Activated CD4-positive, alpha-beta memory T cell treated with anti-CD3 and anti-CD28 coated beads, Interleukin-2, amount 10 ng/mL, durations not matched to agents 7 days and 5 days (primary cell): ENCODE measurements at places on chromosomes 7 and 10.
A peak's percentile ranks its signal among the peaks of the same experiment; 100 is the strongest.

GRCh38 chr7:27134392-27134791, 3.8 kb upstream of the HOXA4 start:
- no peak overlapping the region for H3K27ac ChIP-seq
- H3K4me1 ChIP-seq = peaks cover 20% of the 10 kb centered on the region
- peaks cover 60% of the 10 kb centered on the region for H3K27me3 ChIP-seq
- DNase-seq = no peak

- H3K4me3 ChIP-seq = no peak overlapping the region
- H3K4me1 ChIP-seq = no peaks in the 10 kb centered on the region
- H3K27ac ChIP-seq = no peak overlapping the region
- peaks cover 7% of the 10 kb centered on the region for H3K27me3 ChIP-seq
- no peak for DNase-seq
- H3K36me3 ChIP-seq = no peaks in the 10 kb centered on the region
Observed at GRCh38 chr7:129514683-129515082, 12.4 kb downstream of the SMKR1 start.

- no peak overlapping the region for H3K27ac ChIP-seq
- no peaks in the 10 kb centered on the region for H3K4me1 ChIP-seq
- peaks cover 2% of the 10 kb centered on the region for H3K27me3 ChIP-seq
- no peak overlapping the region for H3K4me3 ChIP-seq
Observed at GRCh38 chr10:118564652-118565051, 30.8 kb downstream of the PRLHR start.

- peaks cover 73% of the 10 kb centered on the region for H3K4me1 ChIP-seq
- no peaks in the 10 kb centered on the region for H3K27me3 ChIP-seq
Observed at GRCh38 chr10:110057456-110057855, 49.7 kb downstream of the ADD3 start.

DNA sequence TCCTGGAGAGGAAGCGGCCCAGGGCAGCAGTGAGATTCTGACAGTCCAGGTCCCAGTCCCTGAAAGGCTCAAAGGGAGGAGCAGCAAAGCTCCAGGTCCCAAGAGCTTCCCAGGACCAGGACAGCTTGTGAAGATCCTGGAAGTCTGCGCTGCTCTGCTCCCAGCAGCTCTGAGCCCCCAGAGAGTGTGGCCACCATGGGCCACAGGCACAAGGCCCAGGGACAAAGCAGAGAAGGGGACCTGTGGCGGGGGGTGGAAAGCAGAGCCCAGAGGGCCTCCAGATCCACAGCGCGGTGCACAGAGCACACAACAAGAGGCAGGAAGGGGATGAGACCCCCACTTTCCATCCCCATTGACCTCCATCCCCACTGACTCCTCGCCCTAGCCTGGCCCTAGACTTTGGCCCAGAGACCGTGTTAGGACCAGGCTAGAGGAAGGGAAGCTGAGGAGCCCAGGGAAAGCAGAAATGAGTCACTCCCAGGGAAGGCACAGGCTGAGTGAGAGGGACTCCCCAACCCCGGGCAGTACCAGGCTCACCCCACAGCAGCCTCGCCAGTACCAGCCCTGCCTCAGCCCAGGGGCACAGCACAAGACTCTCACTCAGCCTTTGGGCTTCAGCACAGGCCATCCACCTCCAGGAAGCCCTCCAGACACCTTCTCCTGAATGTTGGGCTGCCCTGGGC, 75.5 kb downstream of the GRID1 start:
- H3K27ac ChIP-seq = no peak overlapping the region
- no peaks in the 10 kb centered on the region for H3K4me1 ChIP-seq
- H3K27me3 ChIP-seq = no peaks in the 10 kb centered on the region
- no peak overlapping the region for H3K4me3 ChIP-seq

GRCh38 chr7:79770063-79770462, 316.6 kb upstream of the MAGI2 start:
- H3K27ac ChIP-seq = no peak overlapping the region
- H3K4me1 ChIP-seq = no peaks in the 10 kb centered on the region
- no peaks in the 10 kb centered on the region for H3K27me3 ChIP-seq

DNA sequence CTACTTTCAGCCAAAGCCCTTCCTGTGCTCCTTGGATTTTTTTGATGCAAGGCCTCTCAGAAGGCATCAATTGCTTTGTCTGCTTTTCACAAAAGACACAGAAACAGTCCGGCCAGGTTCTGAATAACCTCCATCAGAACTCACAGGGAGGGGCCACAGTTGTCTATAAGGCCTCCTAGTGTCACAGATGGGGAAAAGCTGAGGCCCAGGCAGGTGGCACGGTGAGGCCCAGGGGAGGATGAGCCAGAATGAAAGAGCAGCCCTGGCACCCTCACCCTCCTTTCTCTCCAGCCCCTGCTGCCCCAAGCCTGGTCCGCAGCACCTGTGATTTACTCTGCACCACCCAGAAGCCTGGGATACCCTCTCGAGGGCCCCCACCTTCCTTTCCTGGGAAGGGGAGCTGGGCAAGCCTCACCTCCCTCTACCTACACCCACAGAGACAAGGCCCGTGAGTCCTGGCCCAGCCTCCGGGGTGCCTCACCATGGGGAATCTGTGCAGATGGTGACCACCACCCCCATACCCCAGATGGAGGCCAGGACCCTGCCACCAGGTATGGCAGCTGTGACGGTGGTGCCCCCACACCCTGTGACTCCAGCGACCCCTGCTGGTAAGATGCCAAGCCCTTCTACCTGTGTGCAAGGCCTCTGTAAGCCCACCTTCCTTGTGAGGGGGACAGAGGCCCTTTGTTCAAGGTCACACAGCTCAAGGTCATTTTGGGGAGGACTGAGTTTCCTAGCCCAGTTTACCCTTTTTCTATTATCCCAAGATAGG, 26.2 kb upstream of the ZNF467 start:
- no peak overlapping the region for H3K4me3 ChIP-seq
- no peaks in the 10 kb centered on the region for H3K27me3 ChIP-seq
- no peaks in the 10 kb centered on the region for H3K4me1 ChIP-seq
- peak; percentile 49 for DNase-seq

DNA sequence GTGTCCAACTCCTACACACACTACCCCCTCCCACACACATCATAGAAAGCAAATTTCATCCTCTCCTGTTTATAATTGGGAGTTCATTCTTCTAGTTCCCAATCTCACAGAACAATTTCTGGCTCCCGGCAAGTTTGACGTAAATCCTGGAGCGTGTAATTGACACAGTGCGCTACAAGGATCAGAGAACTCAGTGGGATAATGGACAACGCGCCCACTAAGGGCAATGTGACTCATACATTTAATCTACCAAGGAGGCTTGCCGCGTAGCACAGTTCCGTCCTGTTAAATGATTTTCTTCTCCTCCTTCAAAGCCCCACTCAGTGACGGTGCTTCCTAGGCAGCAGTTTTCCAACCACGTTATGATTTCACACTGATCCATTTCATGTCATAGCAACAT, 277.6 kb downstream of the SFMBT2 start:
- no peak overlapping the region for H3K4me3 ChIP-seq
- H3K27ac ChIP-seq = no peak overlapping the region
- peaks cover 4% of the 10 kb centered on the region for H3K4me1 ChIP-seq
- H3K36me3 ChIP-seq = no peaks in the 10 kb centered on the region
- peaks cover 46% of the 10 kb centered on the region for H3K27me3 ChIP-seq

- peaks cover 27% of the 10 kb centered on the region for H3K27me3 ChIP-seq
- no peak overlapping the region for H3K27ac ChIP-seq
- DNase-seq = no peak
- peak overlapping the region; percentile 38 for H3K4me3 ChIP-seq
Observed at GRCh38 chr7:98399890-98400541, 874 bp downstream of the BAIAP2L1 start.

DNA sequence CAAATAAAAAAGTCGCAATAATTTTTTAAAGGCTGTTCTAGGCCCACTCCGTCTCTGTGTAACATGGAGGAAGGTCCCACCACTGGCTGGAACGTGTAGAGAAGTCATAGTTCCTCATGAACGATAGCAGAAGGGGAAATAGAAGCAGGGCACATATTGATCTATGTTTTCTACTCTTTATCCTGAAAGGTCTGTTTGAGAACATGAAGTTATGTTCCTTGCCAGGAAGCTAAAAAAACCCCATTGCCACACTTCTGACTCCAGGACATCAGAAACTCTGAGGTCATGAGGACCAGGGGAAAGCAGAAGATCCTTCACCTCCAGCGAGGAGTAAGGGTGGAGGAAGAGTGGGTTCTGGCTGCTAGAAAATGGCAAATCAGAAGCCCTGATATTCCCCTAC, 10.8 kb downstream of the ANKRD22 start:
- peaks cover 3% of the 10 kb centered on the region for H3K36me3 ChIP-seq
- peaks cover 16% of the 10 kb centered on the region for H3K27me3 ChIP-seq
- H3K4me1 ChIP-seq = peaks cover 8% of the 10 kb centered on the region
- no peak overlapping the region for H3K4me3 ChIP-seq

DNA sequence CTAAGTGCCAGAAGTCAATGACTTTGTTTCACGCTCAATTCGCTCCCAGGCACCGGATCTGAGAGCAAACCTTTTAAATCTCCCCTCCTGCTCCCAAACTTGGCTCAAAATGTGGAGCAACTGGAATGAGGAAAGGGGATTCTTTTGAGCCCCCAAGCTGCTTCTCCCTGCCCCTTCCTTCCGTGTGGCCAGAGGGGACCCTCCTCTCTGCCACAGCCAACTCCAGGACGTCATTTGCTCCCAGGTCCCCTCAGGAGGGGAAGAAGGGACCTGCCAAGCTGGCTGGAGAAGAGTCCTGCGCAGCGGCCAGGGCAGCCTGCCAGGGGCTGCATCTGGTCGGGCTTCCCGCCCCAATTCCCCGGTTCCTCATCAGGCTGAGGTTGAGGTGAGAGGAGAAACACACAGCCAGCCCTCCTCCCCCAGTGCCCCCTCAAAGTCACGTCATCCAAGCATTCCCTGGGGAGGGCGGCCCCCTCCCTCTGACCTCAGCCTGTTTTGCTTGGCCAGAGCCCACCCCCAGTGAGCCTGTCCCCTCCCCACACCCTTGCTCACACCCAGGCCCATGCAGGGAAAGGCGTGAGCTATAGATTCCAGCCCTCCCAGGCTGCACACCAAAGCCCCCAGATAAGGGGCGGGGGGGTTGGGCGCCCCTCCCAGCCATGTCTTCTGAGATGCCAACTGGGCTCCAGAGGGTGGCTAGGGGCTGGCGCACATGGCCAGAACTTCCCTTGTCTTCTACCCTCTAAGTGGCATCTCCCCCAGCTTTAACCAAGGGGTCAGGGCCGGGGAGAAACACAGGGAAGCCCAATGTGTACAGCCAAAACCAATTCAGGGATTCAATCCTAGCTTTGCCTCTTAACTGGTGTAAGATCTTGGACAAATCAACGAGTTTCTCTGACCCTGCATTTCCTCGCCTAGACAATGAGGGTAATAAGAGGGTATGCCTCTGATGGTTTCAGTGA, 35.0 kb downstream of the SH3PXD2A start:
- H3K36me3 ChIP-seq = no peaks in the 10 kb centered on the region
- H3K27me3 ChIP-seq = peaks cover 25% of the 10 kb centered on the region
- no peak overlapping the region for H3K4me3 ChIP-seq
- no peak for DNase-seq
- H3K27ac ChIP-seq = no peak overlapping the region

- peak overlapping the region; percentile 81 for H3K4me3 ChIP-seq
- H3K27me3 ChIP-seq = no peaks in the 10 kb centered on the region
- no peak for DNase-seq
- peak overlapping the region; percentile 88 for H3K27ac ChIP-seq
- peaks cover 59% of the 10 kb centered on the region for H3K4me1 ChIP-seq
Observed at GRCh38 chr7:73521636-73522104, 423 bp downstream of the BAZ1B start.

GRCh38 chr10:92142949-92143348, 147.9 kb downstream of the CPEB3 start:
- DNase-seq = no peak
- no peak overlapping the region for H3K27ac ChIP-seq
- H3K4me1 ChIP-seq = no peaks in the 10 kb centered on the region
- H3K4me3 ChIP-seq = no peak overlapping the region
- H3K36me3 ChIP-seq = peaks cover 19% of the 10 kb centered on the region

DNA sequence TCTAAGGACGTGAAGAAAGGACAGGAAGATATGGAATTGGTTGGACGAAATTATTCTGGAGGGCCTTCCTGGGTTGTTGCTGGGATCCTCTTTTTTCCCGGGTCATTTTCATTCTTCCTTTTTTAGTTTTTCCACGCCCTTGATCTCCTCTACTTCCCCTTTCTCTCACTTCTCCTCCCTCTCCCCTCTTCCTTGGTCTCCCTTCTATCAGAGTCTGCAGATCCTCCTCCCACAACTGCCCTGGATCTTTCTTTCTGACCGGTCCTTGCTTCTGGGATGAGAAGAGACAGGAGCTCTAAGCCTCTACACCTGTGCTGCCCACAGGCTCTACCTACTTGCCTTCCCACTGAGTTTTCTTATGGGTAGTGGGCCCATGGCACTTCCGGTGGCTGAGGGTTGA, 103.7 kb upstream of the RELN start:
- no peaks in the 10 kb centered on the region for H3K4me1 ChIP-seq
- H3K27me3 ChIP-seq = peaks cover 2% of the 10 kb centered on the region
- H3K36me3 ChIP-seq = no peaks in the 10 kb centered on the region
- no peak overlapping the region for H3K27ac ChIP-seq
- H3K4me3 ChIP-seq = no peak overlapping the region
